AG10803 (cell line): ENCODE measurements at places on chromosomes 3 and 15.
A peak's percentile ranks its signal among the peaks of the same experiment; 100 is the strongest.

DNA sequence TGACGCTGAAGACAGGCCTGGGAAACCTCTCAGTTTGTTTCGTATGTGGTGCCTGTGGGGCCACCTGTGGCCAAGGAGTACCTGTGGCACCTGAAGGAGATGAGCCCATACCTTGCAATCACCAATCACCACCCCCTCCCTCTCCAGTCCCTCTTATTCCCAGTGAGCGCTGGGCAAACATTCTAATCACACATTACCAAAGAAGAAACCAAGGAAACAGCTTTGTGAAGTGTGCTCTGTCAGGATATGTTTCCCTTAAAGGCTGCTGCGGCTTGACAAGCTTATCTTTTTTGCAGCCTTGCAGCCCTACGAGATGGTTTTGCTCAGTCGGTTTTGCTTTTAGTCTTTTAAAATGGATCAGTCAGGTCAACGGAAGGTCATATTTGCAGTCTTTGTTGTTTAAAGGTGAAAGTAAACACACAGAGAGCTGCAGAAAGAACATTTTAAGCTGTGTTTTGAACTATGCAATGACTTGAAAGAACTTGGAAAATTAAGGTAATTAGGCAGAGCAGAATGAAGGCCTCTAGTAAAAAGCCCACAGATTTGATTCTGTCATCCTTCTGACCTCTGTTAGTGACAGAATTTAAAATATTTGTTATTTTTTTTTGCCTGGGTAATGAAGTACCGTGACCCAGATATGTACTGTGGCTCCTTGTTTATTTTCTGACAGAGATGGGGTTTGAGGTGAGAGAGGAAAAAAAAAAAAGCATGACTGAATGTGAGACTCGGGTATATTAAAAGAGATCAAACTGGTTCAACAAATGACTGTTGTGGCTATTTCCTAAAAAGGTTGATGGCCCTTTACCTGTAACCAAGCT, 461.4 kb downstream of the NSUN3 start:
- no peak for DNase-seq

DNA sequence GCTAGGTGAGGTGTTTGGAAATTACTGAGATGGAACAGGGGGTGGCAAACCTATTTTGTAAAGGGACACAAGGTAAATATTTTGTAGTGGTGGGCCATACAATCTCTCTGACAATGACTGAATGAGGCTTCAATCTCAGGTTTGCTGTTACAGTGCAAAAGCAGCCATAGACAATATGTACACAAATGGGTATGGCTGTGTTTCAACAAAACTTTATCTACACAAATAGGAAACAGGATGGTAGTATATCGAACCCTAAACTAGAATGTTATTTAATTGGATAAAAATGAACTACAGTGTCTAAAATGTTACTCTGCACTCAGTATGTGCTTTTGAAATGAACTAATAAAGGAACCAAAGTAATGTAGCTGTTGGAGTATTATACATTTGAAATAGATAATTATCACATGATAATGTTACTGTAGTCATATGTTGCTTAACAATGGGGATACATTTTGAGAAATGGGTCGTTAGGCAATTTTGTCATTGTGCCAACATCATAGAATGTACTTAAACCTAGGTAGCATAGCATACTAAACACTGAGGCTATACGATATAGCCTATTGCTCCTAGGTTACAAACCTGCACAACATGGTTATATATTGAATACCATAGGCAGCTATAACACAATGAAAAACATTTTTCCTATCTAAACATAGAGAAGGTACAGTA, 495.2 kb upstream of the TBL1XR1 start:
- no peak for DNase-seq

- DNase-seq: peak; percentile 83
Measured at GRCh38 chr3:194069421-194070219, 66.3 kb upstream of the HES1 start.

DNA sequence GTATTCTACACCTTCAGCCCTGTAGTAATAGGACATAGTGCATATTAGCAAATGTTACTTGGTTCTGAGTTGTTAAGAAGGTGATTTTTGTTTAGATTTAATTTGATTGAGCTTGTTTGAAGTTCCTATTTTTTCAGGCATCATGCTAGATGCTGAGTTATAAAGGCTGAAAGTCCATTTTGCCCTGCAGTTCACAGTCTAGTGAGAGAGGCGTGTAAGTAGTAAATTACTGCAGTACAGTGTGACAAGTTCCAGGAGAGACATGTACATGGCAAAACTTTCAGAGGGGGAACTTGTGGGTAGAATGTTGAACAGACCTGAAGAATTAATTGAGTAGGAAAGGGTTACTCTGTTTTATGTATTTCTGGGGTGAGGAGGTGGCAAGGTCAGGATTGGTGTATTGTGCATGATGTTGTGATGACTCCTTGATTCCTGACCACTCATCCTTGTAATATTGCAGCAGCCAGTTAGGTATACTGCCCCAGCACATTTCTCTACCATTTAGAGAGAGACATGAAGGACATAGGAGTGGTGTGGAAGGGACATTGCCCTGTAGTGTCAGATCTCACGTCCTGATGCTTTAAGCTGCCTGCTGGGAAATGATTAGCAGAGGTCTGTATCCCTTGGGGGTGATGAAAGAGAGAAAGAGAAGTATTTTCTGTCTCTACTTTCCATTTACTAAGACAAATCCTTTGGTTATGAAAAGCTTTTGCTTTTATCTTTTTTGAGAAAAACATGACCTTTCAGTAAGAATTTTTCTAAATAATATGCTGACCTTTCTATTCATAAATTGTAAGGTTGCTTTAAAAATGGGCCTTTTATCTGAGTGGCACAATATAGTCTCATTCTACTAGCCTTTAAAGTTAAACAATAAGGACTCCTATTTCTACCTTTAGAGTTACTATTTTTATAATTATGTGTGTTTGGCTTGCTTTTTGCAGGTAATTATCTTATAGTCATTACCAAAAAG, 16.9 kb downstream of the SACM1L start:
- no peak for DNase-seq

- no peak for DNase-seq
Measured at GRCh38 chr3:176651622-176652021, 545.7 kb downstream of the TBL1XR1 start.

DNA sequence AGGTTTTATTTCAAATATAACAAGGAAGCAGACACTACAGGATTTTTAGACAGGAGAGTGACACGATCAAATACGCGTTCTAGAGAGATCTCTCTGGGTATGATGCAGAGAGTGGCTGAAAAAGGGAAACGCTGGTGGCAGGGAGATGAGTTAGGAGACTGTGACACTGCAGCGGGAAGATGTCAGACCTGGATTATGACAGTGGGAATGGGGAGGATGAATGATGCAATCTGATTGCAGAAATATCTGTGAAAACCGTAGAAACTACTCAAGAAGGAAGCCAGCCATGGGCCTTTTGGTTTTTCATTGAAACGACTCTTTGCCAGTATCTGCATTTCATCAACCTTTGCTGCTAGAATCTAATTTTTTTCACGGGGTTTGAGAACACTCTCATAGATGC, 157.9 kb downstream of the FAM43A start:
- no peak for DNase-seq

- no peak for DNase-seq
Measured at GRCh38 chr3:40229386-40229785, 80.1 kb upstream of the EIF1B start.

DNA sequence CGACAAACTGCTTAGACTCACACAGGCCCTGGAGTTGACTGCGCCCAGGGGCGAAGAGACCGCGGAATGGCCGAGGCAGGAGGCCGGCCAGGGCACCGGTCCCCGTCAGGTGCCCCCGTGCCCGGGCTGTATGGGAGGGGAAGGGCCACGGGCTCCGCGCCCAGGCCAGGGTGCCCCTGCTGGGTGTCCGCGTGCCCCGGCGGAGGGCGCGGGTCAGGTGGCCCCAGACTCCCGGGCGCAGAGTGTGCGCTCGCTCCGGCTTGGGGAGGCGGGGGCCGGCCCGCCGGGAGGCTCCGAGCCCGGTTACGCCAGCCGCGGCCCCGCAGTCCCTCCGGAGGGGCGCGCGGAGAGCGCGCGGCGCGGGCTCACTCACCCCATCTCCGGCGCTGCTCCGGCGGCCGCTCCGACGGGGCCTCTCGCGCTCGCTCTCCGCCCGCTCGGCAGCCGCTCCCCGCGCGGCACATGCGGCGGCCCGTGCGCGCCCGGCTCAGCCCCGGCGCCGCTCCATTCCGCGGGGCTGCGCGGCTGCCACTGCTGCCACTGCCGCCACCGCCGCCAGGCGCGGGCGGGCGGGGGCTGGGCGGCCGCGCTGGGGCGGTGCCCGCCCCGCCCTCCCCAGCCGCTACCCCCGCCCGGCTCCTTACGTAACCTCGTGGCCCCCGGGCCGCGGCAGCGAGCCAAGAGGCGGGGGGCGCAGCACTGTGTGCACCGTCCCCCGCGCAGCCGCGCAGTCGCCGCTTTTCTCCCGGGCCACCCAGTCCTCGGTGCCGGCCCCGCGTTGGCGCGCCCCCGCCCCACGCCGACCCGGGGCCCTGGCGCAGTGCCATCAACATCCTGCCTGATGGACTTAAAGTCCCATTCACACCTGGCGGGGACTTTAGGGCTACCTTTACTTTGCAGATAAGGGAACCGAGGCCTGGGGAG, at the start of gene HOMER2:
Gene HOMER2 (minus strand): TSS at position 563 of the 924 bp plus-strand sequence. CDS start 185 bp downstream, at position 378.
- DNase-seq: peak; percentile 31

DNA sequence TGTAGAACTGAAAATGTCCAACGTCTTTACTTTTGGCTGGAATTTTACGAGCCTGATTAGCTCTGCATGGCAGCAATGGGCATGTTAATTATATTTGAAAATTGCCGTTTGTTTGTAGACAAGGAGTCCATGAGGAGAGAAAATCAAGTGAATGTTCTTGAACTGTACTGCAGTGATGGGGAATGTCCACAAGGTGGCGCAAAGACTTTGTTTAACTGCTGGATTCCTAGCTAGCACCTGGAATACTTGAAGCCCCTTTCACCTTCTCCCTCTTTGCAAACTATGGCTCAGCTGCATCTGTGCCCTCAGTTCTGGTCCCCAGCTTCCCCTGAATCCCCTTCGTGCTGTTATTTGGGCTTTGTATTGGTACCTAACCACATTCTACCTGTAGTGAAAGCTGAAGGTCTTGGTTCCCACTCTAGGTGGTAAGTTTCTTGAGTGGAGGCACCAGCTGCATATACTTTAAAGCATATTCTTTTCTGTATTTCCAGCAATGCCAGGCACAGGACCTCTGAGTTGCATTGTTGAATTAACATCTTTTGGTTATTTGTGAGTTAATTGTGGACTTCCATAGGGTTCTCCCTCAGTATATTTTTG, 25.3 kb downstream of the EXOG start:
- DNase-seq: peak; percentile 66

- no peak for DNase-seq
Measured at GRCh38 chr3:164250923-164251322, 827.4 kb downstream of the SI start.

GRCh38 chr3:142319094-142319493, 93.7 kb upstream of the GK5 start:
- peak; percentile 72 for DNase-seq

DNA sequence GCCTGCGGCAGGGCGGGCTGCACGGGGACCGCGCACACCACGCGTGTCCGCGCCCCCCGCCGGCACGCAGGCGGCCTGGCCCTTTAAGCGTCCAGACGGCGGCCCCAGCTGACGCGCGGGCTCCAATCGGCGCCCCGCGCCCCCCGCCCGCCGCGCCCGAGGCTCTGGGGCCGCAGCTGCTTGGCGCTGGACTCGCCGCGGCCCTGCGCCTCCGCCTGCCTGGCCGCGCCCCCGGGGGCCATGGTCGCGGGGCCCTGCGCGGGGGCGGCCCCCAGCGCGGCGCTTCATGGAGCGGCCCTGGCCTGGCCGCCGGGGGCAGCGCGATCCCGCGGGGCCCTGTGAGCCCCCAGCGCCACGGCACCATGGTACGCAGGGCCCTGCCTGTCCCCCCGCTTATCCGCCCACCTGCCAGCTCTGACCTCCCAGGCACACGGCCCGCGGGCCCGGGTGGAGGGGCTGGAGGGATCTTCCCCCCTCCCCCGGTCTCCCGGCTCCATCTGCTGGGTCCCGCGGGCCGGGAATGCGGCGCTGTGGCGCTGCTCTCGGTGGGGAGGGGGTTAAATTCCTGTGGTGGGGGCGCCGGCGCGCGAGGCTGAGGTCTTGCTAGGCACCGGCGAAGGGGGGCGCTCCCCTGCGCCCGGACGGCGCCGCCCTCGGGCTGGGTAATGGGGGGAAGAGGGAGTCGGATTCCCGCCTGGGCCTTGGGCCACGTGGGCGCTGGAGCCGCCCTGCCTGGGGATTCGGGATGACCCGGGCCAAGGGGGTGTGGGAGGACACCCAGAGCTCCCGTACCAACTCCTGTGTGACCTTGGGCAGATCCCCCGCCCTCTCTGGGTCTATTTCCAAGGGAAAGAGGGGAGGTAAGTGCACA, 1.1 kb downstream of the ZBTB47 start:
- peak; percentile 59 for DNase-seq

DNA sequence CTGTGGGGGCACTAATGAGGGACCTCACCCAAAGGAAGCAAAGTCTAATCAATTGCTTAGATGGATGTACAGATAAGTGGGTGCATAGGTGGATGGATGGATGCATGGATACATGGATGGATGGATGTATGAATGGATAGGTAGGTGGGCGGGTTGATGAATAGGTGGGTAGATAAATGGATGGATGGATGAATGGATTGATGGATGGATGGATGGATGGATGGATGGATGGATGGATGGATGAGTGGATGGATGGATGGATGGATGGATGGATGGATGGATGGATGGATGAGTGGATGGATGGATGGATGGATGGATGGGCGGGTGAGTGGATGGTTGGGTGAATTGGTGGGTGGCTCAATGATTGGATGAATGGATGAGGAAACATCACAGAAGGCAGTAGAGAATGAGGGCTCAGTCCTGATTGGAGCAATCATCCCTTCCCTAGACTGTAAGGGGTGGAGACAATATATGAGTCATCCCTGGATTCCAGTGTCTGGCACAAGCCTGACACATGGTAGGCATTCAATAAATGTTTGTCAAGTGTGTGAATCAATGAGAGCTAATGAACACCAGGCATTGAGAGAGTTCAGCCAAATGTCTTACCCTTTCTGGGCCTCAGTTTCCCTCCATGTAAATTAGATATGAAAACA, 40.4 kb upstream of the PXYLP1 start:
- DNase-seq: peak; percentile 26

GRCh38 chr15:42919799-42920518, 619 bp downstream of the TTBK2 start:
- DNase-seq: peak; percentile 42

GRCh38 chr15:70182858-70183695, 85.4 kb upstream of the TLE3 start:
- no peak for DNase-seq

- DNase-seq: no peak
Measured at GRCh38 chr15:86055688-86056087, 24.0 kb upstream of the AGBL1 start.

GRCh38 chr15:88401996-88402656, 65.1 kb downstream of the MRPL46 start:
- DNase-seq: no peak
